ENCODE measurements at places on chromosomes 3 and 15.

GRCh38 chr3:134054231-134054630, 24.5 kb upstream of the SLCO2A1 start:
- no peak for DNase-seq

GRCh38 chr3:172061724-172062184, 22.4 kb downstream of the FNDC3B start:
- no peak for DNase-seq

DNA sequence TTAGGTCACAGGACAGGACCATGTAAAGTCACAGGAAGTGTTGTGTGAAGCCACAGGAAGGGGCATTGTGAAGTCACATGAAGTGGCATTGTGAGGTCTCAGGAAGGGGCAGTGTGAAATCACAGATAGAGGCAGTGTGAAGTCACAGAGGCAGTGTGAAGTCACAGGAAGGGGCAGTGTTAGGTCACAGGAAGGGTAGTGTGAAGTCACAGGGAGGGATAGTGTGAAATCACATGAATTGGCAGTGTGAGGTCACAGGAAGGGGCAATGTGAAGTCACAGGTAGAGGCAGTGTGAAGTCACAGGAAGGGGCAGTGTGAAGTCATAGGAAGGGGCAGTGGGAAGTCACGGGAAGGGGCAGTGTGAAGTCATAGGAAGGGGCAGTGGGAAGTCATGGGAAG, 37.9 kb downstream of the GASK1A start:
- no peak for DNase-seq

DNA sequence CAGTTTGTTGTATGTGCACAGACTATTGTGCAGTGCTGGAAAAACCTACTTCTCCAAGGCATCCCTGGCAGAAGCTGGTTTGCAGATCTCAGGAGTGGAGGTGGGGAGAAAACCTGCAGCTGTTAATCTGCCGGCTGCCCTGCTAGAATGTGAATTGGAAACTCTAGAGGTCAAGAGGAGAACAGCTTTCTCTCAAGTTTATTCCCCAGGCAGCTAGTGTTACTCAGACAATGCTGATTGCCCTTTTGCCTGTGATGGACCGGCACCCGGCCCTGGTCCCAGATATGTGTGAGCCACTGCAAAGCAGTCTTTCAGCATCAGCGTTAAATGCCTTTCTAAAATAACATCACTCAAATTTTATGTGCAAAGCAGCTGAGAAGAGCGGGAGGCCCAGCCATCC, 129.7 kb upstream of the TPM1 start:
- no peak for DNase-seq

- DNase-seq = no peak
These were observed 8.9 kb downstream of the NSUN3 start for GRCh38 chr3:94071713-94072284.

DNA sequence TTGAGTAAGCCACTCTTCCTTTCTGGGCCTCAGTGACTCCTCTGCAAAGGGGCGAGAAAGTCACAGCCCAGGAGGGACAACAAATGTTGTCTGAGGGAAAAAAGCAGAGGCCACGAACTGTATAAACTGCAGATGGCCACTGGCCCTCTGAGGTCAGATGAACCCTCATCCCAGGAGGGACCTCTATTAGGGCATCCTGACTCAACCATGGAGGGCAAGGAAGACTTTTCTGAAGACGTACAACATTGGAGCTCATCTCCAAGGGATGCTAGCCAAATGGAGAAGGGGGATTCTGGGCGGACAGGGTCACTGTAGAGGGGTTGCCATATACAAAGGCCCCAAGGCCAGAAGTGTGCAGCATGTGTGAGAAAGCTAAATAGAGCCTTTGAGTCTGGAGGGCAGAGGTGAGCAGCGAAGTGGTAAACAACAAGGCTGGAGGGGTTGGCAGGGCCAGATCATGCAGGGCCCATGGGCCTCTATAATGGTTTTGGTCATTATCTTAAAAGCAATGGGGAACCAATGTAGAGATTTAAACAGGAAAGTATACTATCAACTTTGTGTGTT, 16.7 kb downstream of the GRAMD2A start:
- DNase-seq = no peak

GRCh38 chr3:190288836-190289235, 33.4 kb downstream of the CLDN1 start:
- DNase-seq = no peak

DNA sequence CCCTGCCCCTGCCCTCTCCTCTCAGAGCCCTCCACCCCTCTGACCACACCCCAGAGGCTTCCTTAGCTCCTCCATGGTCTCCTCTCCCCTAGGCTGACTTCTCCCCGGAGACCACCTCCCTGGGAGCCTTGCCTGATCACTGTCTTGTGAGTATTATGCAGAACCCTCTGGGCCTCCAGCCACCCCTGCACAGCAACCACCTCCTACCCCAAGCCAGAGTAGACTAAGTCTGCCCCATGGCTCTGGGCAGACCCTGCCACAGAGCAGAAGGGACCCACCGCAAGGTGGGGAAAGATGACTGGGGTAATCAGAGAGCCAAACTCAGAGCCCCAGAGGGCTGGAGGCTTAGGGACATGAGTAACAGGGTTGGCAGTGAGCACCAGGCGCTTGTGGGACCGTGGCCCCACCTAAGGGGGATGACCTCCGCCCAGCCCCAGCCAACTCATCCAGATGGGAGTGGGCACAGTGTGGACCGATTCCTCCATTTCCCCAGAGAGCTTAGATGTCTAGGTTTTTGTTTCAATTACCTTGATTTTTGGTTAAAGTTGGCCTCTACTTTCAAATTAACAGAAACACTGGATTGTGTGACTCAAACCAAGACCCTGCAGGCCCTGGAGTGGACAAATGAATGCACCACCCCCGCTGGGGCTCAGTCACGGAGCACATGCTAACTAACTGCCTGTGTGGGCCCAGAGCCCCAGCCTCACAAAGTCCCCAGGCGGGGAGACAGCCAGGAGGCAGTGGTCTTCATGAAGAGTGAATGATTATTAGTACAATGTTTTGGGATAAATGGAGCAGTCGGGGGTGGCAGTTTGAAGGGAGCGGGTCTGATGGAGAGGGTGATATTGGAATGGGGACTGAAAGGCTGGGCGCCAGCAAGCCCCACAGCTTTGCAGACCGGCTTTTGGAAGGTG, 119.4 kb upstream of the PRR20G start:
- no peak for DNase-seq

DNA sequence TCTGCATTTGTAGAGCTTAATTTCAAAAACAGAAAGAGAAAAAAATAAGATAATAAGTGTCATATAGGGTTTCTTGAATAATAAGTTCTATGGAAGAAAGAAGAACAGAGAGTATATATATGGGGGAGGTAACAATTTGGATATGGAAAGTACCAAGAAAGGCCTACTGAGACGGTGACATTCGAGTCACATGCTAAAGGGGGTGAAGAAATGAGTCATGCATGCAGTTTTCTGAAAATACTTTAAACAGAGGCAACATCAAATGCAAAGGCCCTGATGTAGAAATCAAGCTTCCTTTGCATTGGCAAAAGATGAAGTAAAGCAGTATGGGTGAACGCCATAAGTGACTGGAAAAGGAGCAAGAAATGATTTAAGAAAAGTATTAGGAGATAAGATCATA, 371.6 kb upstream of the ZNF385D start:
- DNase-seq = no peak

GRCh38 chr15:69940441-69941300, 157.0 kb downstream of the TLE3 start:
- no peak for DNase-seq

DNA sequence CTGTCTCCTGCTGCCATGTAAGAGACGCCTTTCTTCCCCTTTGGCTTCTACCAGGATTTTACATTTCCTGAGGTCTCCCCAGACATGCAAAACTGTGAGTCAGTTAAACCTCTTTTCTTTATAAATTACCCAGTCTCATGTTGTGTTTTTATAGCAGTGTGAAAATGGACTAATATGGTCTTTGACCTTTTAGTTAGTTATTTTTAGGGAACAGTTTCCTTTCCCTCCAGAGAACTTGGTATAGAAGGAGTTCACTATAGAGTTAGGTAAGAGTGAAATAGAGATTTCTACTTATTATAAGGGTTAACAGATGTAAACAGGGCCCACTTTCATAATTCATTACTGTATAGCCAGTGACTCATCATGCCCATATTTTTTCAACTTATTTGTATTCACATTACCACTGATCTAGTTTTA, 170.9 kb downstream of the UNC13C start:
- DNase-seq = no peak

Measured in AG04449 (cell line).